Mesothelial cell of epicardium (in vitro differentiated cells): ENCODE measurements at places on chromosomes 13 and 19. TPM values are rescaled to one million over a fixed set of nuclear protein-coding genes. Genes with fewer than 3 reads are reported as not detected.

ZSCAN1 gene
- total RNA-seq, result 1.7 to 3.5 TPM (median 2.9 TPM) in 3 replicates

DNA sequence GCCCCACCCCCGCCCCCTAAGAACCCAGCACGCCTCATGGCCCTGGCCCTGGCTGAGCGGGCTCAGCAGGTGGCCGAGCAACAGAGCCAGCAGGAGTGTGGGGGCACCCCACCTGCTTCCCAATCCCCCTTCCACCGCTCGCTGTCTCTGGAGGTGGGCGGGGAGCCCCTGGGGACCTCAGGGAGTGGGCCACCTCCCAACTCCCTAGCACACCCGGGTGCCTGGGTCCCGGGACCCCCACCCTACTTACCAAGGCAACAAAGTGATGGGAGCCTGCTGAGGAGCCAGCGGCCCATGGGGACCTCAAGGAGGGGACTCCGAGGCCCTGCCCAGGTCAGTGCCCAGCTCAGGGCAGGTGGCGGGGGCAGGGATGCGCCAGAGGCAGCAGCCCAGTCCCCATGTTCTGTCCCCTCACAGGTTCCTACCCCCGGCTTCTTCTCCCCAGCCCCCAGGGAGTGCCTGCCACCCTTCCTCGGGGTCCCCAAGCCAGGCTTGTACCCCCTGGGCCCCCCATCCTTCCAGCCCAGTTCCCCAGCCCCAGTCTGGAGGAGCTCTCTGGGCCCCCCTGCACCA is 11.9 kb downstream of the ARHGAP33 start:
- DNase-seq, result no peak
- peaks cover 4% of the 10 kb centered on the region for H3K27me3 ChIP-seq
- H3K4me1 ChIP-seq, result no peaks in the 10 kb centered on the region
- no peak overlapping the region for H3K27ac ChIP-seq
- H3K36me3 ChIP-seq, result peaks cover 11% of the 10 kb centered on the region
- no peak overlapping the region for H3K4me3 ChIP-seq

PSG3 gene
- total RNA-seq, result not detected in 3 replicates

- H3K27ac ChIP-seq, result no peak overlapping the region
- H3K36me3 ChIP-seq, result no peaks in the 10 kb centered on the region
Measured at GRCh38 chr13:46620471-46620870, 67.5 kb downstream of the LRCH1 start.

KLK1 gene
- total RNA-seq, result 0.27 to 0.40 TPM in 2 of 3 replicates, not detected in the other

RNF113B gene
- not detected in 3 replicates for total RNA-seq

GRCh38 chr19:40750058-40750873 is at the start of gene ACTMAP:
Gene ACTMAP, minus strand, starts transcription at chr19:40750477. Its CDS starts 674 bp downstream, at chr19:40749803.
- no peaks in the 10 kb centered on the region for H3K27me3 ChIP-seq
- peak within 1 kb of the TSS; percentile 97 for H3K27ac ChIP-seq
- peaks cover 52% of the 10 kb centered on the region for H3K4me1 ChIP-seq
- H3K4me3 ChIP-seq, result peak within 1 kb of the TSS; percentile 90
- peak; percentile 99 for DNase-seq

ZNF738 gene
- 40.8 to 45.0 TPM (median 42.5 TPM) in 3 replicates for total RNA-seq

NLRP11 gene
- not detected in 3 replicates for total RNA-seq

DNA sequence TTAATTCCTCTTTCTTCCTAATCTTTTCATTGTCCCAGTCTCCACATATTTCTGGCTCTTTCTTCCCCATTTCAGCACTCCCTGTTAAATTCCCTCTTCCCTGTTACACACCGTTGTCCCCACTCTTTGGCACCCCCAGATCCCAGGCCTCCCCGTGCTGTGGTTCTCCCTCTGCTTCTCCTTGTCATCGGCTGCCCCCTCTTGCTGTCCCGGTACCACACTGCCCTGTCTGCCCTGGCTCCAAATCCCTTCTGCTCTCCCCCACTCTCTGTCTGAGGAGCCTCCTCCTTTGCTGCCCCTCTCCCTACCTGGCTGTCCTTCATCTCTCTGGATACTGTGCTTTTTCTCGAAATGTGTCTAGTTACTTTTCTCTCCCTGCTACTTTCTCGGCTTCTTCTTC is 983 bp downstream of the ZNF415 start:
- H3K4me3 ChIP-seq, result peak overlapping the region; percentile 86
- peak overlapping the region; percentile 84 for H3K27ac ChIP-seq
- H3K27me3 ChIP-seq, result no peaks in the 10 kb centered on the region
- no peak for DNase-seq
- peaks cover 26% of the 10 kb centered on the region for H3K4me1 ChIP-seq

ZNF260 gene
- 26.7 to 32.8 TPM (median 29.2 TPM) in 3 replicates for total RNA-seq

DNA sequence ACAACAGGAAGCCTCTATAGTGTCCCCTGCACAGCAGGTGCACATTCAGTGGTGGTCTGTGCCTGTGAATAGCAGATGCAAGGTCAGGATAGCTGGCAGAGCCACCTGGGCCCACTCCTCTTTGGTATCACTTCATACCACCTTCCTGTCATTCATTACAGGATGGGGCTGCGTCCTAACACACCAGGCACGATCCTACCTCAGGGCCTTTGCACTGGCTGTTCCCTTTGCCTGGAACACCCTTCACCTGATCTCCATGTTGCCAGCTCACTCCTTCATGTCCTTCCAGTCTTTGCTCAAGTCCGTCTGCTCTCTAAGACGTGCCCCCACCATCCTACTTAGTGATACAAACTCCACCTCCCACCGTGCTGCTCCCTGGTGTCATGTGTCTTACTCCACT is 4.6 kb upstream of the LPAR2 start:
- peaks cover 2% of the 10 kb centered on the region for H3K4me1 ChIP-seq
- H3K4me3 ChIP-seq, result no peak overlapping the region
- H3K27ac ChIP-seq, result no peak overlapping the region

WDR87 gene
- total RNA-seq, result 0.16 TPM in 1 of 3 replicates, not detected in the others

DPRX gene
- not detected in 3 replicates for total RNA-seq

GRCh38 chr13:102261809-102262208 is 140.0 kb downstream of the FGF14 start:
- H3K36me3 ChIP-seq, result no peaks in the 10 kb centered on the region
- peaks cover 22% of the 10 kb centered on the region for H3K27me3 ChIP-seq
- H3K4me1 ChIP-seq, result no peaks in the 10 kb centered on the region
- no peak for DNase-seq

BICRA gene
- 35.6 to 38.5 TPM (median 36.9 TPM) in 3 replicates for total RNA-seq

PRR20B gene
- total RNA-seq, result not detected in 3 replicates

DNA sequence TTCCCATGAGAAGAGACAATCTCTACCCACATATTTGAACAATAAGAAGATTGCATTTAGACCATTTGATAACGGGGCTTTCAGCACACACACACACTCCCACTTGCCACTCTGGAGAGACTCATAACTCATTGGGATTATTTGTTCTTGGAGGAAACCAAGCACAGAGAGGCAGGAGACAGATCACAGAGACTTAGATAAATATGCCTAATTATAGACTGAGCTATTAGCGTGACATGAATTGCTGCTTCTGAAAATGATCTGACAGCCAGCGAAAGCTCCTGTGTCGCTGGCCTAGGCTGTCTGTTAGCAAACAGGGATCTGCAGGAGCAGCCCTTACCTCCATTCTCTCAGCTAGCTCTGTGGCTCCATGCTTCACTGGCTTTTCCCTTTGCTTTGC is 111.4 kb downstream of the CCNA1 start:
- no peak overlapping the region for H3K27ac ChIP-seq
- peaks cover 41% of the 10 kb centered on the region for H3K27me3 ChIP-seq
- H3K4me1 ChIP-seq, result peaks cover 24% of the 10 kb centered on the region
- peaks cover 4% of the 10 kb centered on the region for H3K36me3 ChIP-seq

- peaks cover 3% of the 10 kb centered on the region for H3K36me3 ChIP-seq
- peaks cover 4% of the 10 kb centered on the region for H3K4me1 ChIP-seq
- H3K27me3 ChIP-seq, result peaks cover 3% of the 10 kb centered on the region
Measured at GRCh38 chr19:5894704-5895349, 8.8 kb downstream of the NDUFA11 start.

LPAR6 gene
- total RNA-seq, result 19.4 to 21.7 TPM (median 21.1 TPM) in 3 replicates

DNA sequence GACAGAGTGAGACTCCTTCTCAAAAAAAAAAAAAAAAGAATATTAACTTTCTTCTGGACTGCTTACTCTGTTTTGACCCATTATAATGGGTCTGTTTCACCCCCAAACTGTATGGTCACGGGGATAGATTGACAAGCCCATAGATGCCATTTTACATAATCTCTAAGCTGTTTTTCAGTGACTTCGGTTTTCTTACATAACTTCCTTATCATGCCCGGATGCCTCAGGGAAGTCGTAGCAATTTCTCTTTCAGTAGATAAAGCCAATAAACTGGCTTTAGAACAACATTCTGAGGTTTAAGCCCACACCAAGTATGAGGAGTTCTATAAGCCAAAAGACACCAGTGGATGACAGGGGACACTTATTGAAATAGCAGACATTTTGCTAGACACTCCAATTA is 5.9 kb upstream of the ZNF254 start:
- H3K27me3 ChIP-seq, result no peaks in the 10 kb centered on the region
- no peak for DNase-seq
- H3K4me3 ChIP-seq, result no peak overlapping the region

GRCh38 chr19:49570138-49570856 is 10.1 kb downstream of the NOSIP start:
- H3K4me1 ChIP-seq, result peaks cover 8% of the 10 kb centered on the region
- H3K36me3 ChIP-seq, result peaks cover 4% of the 10 kb centered on the region

- no peaks in the 10 kb centered on the region for H3K36me3 ChIP-seq
- no peaks in the 10 kb centered on the region for H3K27me3 ChIP-seq
- no peak for DNase-seq
- no peak overlapping the region for H3K27ac ChIP-seq
- peaks cover 9% of the 10 kb centered on the region for H3K4me1 ChIP-seq
Measured at GRCh38 chr13:102687520-102687919, 7.3 kb downstream of the METTL21C start.

- peaks cover 14% of the 10 kb centered on the region for H3K27me3 ChIP-seq
- DNase-seq, result no peak
- H3K36me3 ChIP-seq, result no peaks in the 10 kb centered on the region
- H3K4me3 ChIP-seq, result peak overlapping the region; percentile 29
- peaks cover 29% of the 10 kb centered on the region for H3K4me1 ChIP-seq
Measured at GRCh38 chr13:40172149-40172591, 494.3 kb downstream of the FOXO1 start.

- no peak overlapping the region for H3K27ac ChIP-seq
- peaks cover 10% of the 10 kb centered on the region for H3K27me3 ChIP-seq
- no peak overlapping the region for H3K4me3 ChIP-seq
- no peaks in the 10 kb centered on the region for H3K4me1 ChIP-seq
- H3K36me3 ChIP-seq, result peaks cover 2% of the 10 kb centered on the region
- DNase-seq, result no peak
Measured at GRCh38 chr19:33700408-33701013, 78.8 kb downstream of the CHST8 start.

LRRC25 gene
- total RNA-seq, result 0.18 to 0.29 TPM in 2 of 3 replicates, not detected in the other

GRCh38 chr19:366951-367350 is 22.4 kb upstream of the MIER2 start:
- no peak for DNase-seq
- H3K27me3 ChIP-seq, result peaks cover 44% of the 10 kb centered on the region
- no peak overlapping the region for H3K4me3 ChIP-seq
- H3K36me3 ChIP-seq, result no peaks in the 10 kb centered on the region

GRCh38 chr13:102020611-102021216 is 381.1 kb downstream of the FGF14 start:
- DNase-seq, result no peak
- no peak overlapping the region for H3K4me3 ChIP-seq
- H3K36me3 ChIP-seq, result no peaks in the 10 kb centered on the region
- no peaks in the 10 kb centered on the region for H3K4me1 ChIP-seq
- no peak overlapping the region for H3K27ac ChIP-seq

DNA sequence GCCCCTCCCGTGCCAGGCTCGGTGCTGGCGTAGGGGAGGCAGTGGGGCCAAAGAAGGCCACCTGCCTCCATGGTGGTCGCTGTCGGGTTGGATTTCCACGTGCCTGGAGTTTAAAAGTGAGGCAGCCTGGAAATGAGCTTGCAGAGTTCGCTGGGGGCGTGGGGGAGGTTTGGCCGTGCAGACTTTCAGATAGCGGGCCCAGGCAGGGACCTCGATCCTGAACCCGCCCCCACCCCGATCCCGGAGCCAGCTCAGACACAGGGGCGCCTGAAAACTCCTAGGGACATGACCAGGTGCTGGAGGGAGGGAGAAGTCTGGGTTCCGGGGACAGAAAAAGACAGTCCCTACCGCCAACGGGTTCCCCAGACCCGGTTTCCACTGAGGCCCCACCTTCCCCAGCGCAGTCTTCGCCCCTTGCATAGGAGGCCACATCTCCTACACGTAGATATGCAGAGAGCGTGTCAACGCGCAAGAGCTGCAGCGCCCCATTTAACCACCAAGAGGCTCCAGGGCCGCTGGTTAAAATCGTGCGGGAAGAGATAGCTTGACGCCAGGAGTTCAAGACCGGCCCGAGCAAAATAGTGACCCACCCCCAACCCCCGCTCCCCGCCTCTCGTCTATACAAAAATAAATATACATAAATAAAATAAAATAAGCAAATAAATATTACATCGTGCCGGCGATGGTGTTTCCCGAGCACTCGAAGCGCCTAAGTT is 8.5 kb downstream of the CCDC8 start:
- H3K27ac ChIP-seq, result peak overlapping the region; percentile 91
- H3K4me3 ChIP-seq, result peak overlapping the region; percentile 77
- no peak for DNase-seq
- H3K36me3 ChIP-seq, result no peaks in the 10 kb centered on the region

SSC5D gene
- 7.0 to 8.5 TPM (median 7.8 TPM) in 3 replicates for total RNA-seq

GRCh38 chr13:84902243-84902642 is 897.0 kb downstream of the SLITRK6 start:
- no peak overlapping the region for H3K4me3 ChIP-seq
- H3K27ac ChIP-seq, result no peak overlapping the region
- peaks cover 8% of the 10 kb centered on the region for H3K4me1 ChIP-seq
- H3K27me3 ChIP-seq, result no peaks in the 10 kb centered on the region
- H3K36me3 ChIP-seq, result no peaks in the 10 kb centered on the region

GRCh38 chr13:35720290-35720689 is 243.8 kb upstream of the MAB21L1 start:
- H3K4me1 ChIP-seq, result peaks cover 32% of the 10 kb centered on the region
- no peak overlapping the region for H3K27ac ChIP-seq
- no peak for DNase-seq
- H3K27me3 ChIP-seq, result no peaks in the 10 kb centered on the region

DNA sequence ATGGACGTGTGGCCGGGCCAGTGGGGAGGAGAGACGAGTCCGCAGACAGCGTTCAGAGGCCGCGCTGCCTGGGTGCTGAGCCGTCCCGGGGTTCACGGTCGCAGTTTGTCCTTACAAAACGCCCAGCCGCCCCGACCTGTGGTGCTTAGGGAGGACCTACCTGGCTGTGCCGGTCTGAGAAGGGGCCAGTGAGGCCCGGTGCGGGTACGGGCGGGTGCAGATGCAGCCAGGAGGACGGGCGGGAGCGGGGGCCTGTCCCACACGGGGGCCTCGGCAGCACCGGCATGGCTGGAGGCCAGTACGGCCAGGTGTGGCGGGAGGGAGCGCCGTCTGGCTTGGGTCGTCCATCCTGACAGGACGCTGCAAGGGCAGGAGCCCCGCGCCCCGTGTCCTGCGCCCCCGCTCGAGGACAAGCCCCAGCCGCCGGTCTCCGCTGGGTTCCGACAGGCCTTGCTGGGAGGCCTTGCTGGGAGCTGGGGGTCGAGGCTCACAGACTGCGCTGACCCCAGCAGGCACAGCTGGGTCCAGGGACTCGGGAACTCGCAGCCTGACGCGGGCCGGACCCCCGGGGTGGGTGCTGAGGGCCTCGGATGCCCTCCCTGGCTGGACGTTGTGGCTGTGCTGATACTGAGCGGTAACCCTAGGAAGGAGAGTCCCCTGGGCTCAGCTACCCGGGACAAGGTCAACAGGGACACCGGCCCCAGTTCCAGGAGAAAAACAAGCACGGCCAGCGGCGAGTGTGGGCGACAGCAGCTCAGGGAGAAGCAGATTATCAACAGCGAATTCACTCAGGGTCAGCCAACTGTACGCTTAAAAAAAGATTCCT is 5.3 kb upstream of the PROZ start:
- no peaks in the 10 kb centered on the region for H3K36me3 ChIP-seq
- peaks cover 26% of the 10 kb centered on the region for H3K27me3 ChIP-seq
- H3K4me1 ChIP-seq, result peaks cover 13% of the 10 kb centered on the region
- no peak for DNase-seq
